ENCODE measurements at places on chromosomes 2 and 18. TPM values are rescaled to one million over a fixed set of nuclear protein-coding genes. Genes with fewer than 3 reads are reported as not detected.

- DNase-seq: no peak
These were observed 241.6 kb upstream of the FN1 start for GRCh38 chr2:215677481-215677880.

GRCh38 chr2:74944987-74945787, 13.3 kb upstream of the POLE4 start:
- DNase-seq: no peak

DNA sequence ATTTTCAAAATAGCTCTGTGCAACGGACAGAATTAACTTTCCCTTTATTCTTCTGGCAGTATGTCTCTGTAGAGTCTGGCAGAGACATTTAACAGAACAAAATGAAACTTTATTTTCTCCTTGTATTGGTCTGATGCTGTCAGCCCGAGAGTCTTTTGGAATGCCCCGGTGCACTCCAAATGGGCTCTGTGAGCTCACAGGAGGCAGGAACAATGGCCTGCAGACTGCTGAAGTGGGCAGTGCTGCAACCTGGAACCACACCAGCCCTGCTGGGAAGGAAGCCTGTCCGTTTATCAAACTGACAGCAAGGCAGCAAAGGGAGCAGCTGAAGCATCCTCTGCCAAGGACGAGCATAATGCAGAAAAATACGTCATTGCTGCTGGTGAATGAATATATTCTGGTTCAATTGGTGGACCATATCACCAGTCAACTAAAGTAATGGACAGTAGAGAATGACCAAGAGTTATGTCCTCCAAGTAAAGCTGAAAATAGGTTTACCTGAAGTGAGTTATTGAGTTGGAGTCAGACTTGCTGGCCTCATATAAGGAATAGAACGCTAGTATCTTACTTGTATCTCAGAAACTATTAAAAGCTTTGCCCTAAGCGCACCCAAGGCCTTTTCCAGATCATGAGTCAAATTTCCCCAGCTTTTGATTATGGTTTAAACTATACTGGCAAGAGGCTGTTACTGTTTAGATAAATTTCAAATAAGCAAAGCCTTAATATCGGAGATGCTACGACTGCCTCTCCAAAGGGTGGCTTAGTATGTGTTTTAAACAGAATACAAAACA, 207.6 kb upstream of the TANK start:
- peak; percentile 42 for DNase-seq

GRCh38 chr2:207035875-207036274, 96.6 kb downstream of the CPO start:
- DNase-seq: no peak

GRCh38 chr2:222595581-222595980, 60.3 kb downstream of the FARSB start:
- no peak for DNase-seq

DNA sequence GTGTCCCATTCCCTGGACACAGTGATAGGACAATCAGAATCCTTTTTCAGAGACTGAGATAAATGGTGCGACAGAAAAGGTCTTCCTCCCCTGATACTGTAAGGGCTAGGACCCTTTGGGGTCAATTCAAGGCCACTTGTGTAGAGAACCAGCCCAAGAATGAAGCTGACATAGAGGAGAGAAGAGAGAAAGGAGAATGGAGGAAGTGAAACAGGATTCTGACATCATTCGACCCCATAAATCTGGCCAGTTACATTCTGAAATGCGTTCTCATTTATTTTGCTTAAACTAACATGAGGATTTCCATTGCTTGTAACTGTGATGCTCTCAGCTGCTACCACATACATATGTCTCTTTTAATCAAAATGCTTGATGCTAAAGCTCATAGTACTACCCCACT, 148.1 kb downstream of the TMEM163 start:
- DNase-seq: no peak

DNA sequence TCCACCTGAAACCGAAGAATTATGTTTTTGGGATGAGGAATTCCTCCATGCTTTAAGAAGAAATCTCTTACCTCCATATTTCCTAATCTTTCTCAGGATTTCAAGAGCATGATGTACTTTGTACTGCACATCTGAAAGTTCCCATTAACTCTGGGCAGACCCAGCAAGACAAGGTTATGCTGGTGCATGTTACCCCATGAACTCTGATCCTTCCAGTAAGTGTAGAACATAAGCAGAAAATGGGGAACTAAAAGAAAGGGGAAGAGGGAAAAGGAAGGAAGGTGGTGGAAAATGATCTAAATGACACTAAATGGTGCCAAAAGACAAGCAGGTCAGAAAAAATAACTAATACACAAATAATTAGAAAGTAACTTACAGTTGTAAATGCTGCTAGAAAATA, 50.7 kb downstream of the STRN start:
- no peak for DNase-seq

GRCh38 chr2:43323857-43324256, 97.5 kb upstream of the ZFP36L2 start:
- no peak for DNase-seq

CDH20 gene
- total RNA-seq: 0.08 TPM

DNA sequence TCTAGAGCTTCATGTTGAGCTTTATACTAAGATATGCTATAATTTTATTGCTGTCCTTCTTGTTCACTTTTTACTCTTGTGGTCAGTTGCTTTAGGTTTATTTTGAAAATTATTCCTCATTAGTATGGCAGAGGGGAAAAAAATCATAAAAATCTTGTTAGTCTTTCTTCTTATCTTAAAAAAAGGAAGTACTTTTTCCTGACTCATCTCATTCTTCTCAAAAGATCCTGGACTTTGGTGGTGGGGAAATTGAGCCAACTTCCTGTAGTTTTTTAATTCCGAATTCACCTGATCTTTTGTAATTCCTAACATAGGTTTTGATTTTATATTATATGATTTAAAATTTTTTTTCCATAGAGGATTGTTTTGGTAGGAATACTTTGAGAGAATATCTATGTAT, 3.8 kb downstream of the SLC4A1AP start:
- DNase-seq: no peak

DNA sequence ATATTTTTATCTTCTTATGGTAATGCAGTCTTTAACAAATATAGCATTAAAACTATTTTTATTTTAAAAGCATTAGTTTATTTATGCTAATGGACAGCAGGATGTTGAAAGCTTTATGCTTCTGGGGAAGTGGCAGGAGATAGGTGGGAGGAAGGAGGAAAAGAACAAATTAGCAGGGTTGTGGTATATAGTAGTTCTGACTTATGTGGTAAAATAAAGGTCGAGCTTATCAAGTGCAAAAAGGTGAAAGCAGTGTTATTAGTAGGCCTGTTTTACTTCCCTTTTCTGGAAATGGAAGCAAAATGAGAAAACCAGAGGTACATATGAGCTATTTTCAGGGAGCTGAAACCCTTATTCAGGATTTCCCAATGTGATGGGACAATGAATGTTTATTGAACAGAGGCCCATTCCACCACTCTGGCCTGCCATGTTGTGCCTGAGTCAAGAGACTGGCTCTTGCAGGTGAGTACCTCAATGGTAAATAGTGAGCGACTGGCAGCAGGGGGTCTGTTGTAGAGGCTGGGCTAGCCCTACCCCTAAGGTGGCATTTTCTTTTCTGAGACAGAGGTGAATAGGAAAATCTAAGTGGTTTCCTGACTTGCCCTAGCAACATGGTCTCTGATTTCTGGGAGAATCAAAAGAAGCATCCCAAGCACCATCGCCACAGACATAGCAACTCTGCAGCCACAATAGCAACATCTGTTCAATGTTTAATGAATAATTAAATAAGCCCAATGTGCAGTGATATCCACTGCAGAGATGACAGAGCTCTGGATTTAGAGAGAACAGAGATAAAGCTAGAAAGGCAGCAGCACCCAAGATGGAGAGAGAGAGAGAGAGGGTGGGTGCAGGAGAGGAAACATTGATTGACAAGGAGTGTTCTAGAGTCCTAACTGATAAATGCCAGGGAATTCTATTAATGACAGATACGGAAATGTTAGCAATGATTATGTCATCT, 119.7 kb downstream of the UPP2 start:
- DNase-seq: no peak
